ENCODE measurements at places on chromosomes 5 and 9.

- no peak overlapping the region for H3K4me3 ChIP-seq
- DNase-seq = peak; percentile 17
- H3K4me1 ChIP-seq = peaks cover 36% of the 10 kb centered on the region
- H3K36me3 ChIP-seq = peaks cover 1% of the 10 kb centered on the region
- H3K27me3 ChIP-seq = no peaks in the 10 kb centered on the region
Measured at GRCh38 chr5:96997265-96997859, 61.5 kb downstream of the LNPEP start.

- no peaks in the 10 kb centered on the region for H3K4me1 ChIP-seq
- no peak overlapping the region for H3K4me3 ChIP-seq
- no peaks in the 10 kb centered on the region for H3K36me3 ChIP-seq
- H3K27ac ChIP-seq = no peak overlapping the region
- no peak for DNase-seq
Measured at GRCh38 chr5:81361600-81361999, 32.3 kb downstream of the ACOT12 start.

- H3K27ac ChIP-seq = no peak overlapping the region
- DNase-seq = no peak
- no peak overlapping the region for H3K4me3 ChIP-seq
- no peaks in the 10 kb centered on the region for H3K27me3 ChIP-seq
- H3K36me3 ChIP-seq = no peaks in the 10 kb centered on the region
- peaks cover 10% of the 10 kb centered on the region for H3K4me1 ChIP-seq
Measured at GRCh38 chr5:96829297-96829696, 21.6 kb upstream of the ERAP1 start.

GRCh38 chr9:270657-271237, 56.1 kb downstream of the DOCK8 start:
- no peak for DNase-seq
- H3K27ac ChIP-seq = peak overlapping the region; percentile 75
- H3K36me3 ChIP-seq = no peaks in the 10 kb centered on the region
- H3K27me3 ChIP-seq = no peaks in the 10 kb centered on the region
- peaks cover 12% of the 10 kb centered on the region for H3K4me1 ChIP-seq
- no peak overlapping the region for H3K4me3 ChIP-seq

GRCh38 chr5:159802661-159803060, 113.6 kb upstream of the ADRA1B start:
- H3K36me3 ChIP-seq = peaks cover 6% of the 10 kb centered on the region
- no peak overlapping the region for H3K27ac ChIP-seq
- H3K27me3 ChIP-seq = peaks cover 21% of the 10 kb centered on the region
- no peaks in the 10 kb centered on the region for H3K4me1 ChIP-seq
- H3K4me3 ChIP-seq = no peak overlapping the region

- no peak overlapping the region for H3K4me3 ChIP-seq
- H3K27ac ChIP-seq = no peak overlapping the region
- no peak for DNase-seq
- H3K36me3 ChIP-seq = no peaks in the 10 kb centered on the region
- no peaks in the 10 kb centered on the region for H3K27me3 ChIP-seq
- peaks cover 13% of the 10 kb centered on the region for H3K4me1 ChIP-seq
Measured at GRCh38 chr9:550333-550732, 291.2 kb upstream of the DMRT1 start.

DNA sequence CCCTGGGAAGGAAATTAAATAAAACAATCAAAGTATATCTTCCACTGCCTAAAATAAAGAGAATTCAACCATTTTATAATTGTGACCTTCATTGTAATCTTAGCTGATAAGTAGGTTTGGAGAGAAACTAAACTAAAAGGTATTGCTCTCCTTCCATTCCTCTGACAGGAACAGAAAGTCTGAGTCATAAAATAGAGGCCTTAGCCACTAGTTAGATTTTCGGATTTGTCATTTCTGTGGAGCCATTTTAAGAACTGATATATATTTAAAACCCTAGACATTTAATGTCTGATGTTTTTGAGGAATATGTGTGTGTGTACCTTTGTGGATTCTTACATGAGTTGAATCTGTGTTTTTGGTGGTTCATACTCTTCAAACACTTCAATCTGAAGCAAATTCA, 11.8 kb upstream of the TMC1 start:
- no peak overlapping the region for H3K27ac ChIP-seq
- no peaks in the 10 kb centered on the region for H3K36me3 ChIP-seq
- DNase-seq = no peak
- no peak overlapping the region for H3K4me3 ChIP-seq

- no peak for DNase-seq
- peak overlapping the region; percentile 87 for H3K27ac ChIP-seq
- peaks cover 54% of the 10 kb centered on the region for H3K4me1 ChIP-seq
- H3K27me3 ChIP-seq = peaks cover 2% of the 10 kb centered on the region
- H3K4me3 ChIP-seq = peak overlapping the region; percentile 67
Measured at GRCh38 chr5:56479696-56480077, 246.6 kb upstream of the ANKRD55 start.

GRCh38 chr5:59020611-59021285, 437.9 kb downstream of the RAB3C start:
- no peaks in the 10 kb centered on the region for H3K27me3 ChIP-seq
- no peak overlapping the region for H3K27ac ChIP-seq

- no peak overlapping the region for H3K4me3 ChIP-seq
- no peak for DNase-seq
- no peaks in the 10 kb centered on the region for H3K4me1 ChIP-seq
- H3K36me3 ChIP-seq = no peaks in the 10 kb centered on the region
- H3K27ac ChIP-seq = no peak overlapping the region
Measured at GRCh38 chr5:165057145-165057544, 1551.7 kb downstream of the MAT2B start.

DNA sequence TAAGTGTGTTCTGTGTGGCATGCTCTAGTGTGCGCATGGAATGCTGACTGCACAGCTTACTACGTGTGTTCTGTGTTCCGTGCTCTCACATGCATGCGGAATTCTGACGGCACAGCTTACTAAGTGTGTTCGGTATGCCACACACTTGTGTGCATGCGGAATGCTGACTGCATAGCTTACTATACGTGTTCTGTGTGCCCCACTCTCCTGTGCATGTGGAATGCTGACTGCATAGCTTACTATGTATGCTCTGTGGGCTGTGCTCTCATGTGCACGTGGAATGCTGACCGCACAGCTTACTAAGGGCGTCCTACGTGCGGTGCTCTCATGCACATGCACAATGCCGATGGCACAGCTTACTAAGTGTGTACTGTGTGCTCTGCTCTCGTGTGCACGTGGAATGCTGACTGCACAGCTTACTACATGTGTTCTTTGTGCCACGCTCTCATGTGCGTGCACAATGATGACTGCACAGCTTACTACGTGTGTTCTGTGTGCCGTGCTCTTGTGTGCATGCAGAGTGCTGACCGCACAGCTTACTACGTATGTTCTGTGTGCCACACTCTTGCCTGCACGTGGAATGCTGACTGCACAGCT, 548.9 kb downstream of the IRX1 start:
- H3K27ac ChIP-seq = no peak overlapping the region
- no peak overlapping the region for H3K4me3 ChIP-seq
- DNase-seq = no peak
- no peaks in the 10 kb centered on the region for H3K36me3 ChIP-seq
- no peaks in the 10 kb centered on the region for H3K27me3 ChIP-seq

DNA sequence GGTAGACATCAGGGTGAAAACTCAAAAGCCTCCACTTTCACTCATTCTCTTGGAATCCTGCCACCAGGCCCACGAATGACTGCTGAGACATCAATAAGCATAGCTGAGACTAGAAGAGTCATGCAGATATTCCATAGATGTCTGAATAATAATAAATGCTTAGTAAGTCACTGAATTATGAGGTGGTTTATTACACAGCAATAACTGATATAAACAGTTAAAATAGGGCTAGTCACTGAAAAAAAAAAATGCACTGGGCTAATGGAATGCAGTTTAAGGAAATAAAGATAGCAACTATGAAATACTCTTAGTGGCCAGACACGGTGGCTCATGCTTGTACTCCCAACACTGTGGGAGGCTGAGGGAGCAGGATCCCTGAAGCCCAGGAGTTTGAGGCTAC, 262.8 kb upstream of the CDH6 start:
- H3K4me3 ChIP-seq = no peak overlapping the region
- no peaks in the 10 kb centered on the region for H3K4me1 ChIP-seq
- H3K27me3 ChIP-seq = no peaks in the 10 kb centered on the region
- H3K36me3 ChIP-seq = no peaks in the 10 kb centered on the region
- DNase-seq = no peak

DNA sequence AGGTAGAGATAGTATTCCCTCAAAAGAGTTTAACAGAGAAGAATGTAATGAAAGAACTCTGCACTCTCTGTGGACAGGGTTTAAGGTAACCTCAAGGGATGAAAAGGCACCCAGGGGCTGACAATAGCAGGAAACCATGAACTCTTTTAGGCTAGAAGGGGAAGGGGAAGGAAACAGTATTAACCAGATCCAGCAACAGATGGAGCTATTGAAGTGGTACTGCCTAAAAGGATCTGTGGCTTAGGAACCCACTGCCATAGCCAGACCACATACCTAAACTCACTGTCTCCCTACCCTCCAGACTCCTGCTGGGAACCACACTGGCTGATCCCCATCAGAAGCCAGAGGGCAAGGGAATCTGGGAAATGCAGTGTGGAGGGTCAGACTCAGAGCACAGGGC, 35.5 kb downstream of the PLGRKT start:
- no peaks in the 10 kb centered on the region for H3K27me3 ChIP-seq
- no peak overlapping the region for H3K4me3 ChIP-seq
- H3K36me3 ChIP-seq = peaks cover 15% of the 10 kb centered on the region

GRCh38 chr9:26234865-26235264, 556.6 kb upstream of the TUSC1 start:
- no peak for DNase-seq
- no peaks in the 10 kb centered on the region for H3K27me3 ChIP-seq
- H3K36me3 ChIP-seq = no peaks in the 10 kb centered on the region
- H3K4me3 ChIP-seq = no peak overlapping the region
- H3K4me1 ChIP-seq = no peaks in the 10 kb centered on the region

- no peaks in the 10 kb centered on the region for H3K27me3 ChIP-seq
- H3K27ac ChIP-seq = peak within 1 kb of the TSS; percentile 90
- H3K4me3 ChIP-seq = peak within 1 kb of the TSS; percentile 94
- no peaks in the 10 kb centered on the region for H3K36me3 ChIP-seq
Measured at GRCh38 chr9:94639061-94639998, at the start of gene FBP1. Gene FBP1, minus strand, starts transcription at chr9:94639518. Its CDS starts 208 bp downstream, at chr9:94639310.
